ENCODE measurements at places on chromosomes 2 and 18.
A peak's percentile ranks its signal among the peaks of the same experiment; 100 is the strongest.

GRCh38 chr2:113879457-113879856 is 10.4 kb upstream of the ACTR3 start:
- no peak for DNase-seq

- no peak for DNase-seq
Measured at GRCh38 chr2:222837643-222838056, 23.2 kb upstream of the ACSL3 start.

GRCh38 chr18:65298422-65298821 is 452.4 kb upstream of the CDH7 start:
- DNase-seq, result peak; percentile 2

GRCh38 chr18:42094875-42095274 is 139.8 kb downstream of the PIK3C3 start:
- no peak for DNase-seq

DNA sequence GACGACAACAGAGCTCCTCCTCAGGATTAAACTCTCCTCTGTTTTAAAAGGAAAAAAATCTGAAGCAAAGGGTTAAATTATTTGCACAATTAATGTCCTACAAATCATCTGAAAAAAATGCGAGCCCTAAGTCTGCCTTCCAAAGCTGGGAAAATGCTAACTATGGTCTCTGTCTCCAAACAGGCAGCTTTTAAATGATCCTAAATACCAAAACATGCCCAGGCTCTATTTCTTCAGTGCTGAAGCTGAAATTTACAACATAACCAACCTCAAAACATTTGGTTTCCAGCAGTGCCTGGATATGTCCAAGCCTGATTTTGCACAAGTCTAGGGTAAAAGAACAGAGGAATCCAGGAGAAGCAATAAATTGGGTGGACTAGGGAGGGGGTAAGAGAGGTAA is 57.2 kb downstream of the LBH start:
- DNase-seq, result no peak

DNA sequence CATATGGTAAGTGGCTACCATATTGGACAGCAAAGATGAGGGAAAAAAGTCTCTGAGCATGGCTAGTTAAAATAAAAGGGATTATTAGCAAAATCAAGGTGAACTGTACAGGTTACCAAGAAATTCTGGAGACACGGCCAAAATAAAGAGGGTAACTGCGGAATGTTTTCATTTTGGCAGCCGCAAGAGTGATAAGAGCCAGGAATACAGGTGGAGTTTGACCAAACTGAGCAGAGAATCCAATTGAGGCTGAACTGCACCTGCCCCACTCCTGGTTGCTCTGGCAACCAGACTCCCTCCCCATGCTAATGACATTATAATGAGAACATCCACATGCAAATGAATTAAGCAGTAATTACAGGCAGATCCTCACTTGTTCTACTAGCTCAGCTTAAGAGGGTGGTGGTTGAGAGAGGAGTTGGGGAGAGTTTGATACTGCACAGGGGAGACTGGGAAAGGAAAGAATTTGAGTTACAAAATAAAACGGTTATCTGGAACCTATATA is 18.8 kb upstream of the EPHA4 start:
- no peak for DNase-seq

DNA sequence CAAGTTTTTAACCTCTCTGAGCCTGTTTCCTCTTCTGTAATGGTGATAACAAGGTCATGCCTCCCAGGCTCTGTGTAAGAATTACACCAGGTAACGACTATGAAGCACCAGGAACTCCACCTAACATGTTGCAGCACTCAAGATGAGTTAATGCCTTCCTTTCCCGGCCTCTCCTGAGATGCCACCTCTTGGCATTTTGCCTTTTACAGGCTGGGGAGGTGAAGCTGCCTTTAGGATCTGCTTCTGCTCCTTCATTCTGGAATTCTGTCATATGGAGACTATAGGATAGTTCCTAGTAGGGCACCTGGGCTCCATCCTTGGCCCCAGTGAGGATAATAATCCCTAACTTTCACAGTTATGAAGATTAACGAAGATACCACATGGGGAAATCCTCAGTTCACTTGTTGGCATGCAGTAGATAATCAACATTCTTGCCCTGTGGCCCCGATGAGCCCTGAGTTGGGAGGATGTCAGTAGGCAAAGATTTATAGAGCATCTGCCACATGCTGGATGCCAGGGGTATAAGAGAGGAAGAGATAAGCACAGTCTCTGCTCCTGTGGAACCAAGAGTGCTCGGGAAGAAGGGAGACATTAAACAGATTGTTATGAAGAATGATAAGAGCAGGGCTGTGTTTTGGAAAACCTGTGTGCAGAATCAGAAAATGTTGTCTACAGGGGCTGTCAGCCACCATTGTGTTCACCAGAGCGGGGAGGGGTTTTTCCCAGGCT is 43.9 kb upstream of the KCNF1 start:
- DNase-seq, result no peak

DNA sequence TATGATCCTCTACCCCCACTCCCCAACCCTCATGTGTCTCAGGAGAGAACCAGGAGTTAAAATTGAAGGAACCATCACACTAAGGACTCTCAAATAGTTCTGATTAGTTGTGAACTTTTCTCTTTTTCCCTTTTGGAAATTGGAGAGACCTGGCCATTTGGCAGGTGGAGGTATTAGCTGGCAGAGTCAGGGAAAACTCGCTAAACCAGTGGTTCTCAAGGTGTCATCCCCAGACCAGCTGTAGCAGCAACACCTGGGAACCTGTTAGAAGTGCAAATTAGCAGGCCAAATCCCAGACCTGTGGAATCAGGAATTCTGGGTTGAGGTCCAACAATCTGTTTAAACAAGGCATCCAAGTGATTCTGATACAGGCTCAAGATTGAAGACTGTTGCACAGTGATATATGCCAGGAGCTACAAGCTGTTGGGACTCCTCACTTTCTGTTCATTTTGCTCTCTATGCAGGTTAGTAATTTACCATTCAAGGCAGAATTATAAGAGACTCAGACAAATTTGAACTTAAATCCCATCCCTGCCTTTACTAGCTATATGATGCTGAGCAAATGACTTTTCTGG is 2.8 kb upstream of the TMEM131 start:
- no peak for DNase-seq

- DNase-seq, result no peak
Measured at GRCh38 chr2:21038403-21039073, 5.3 kb downstream of the APOB start.

All from MV-4-11 (cell line).